HS-27A (cell line): ENCODE measurements at places on chromosomes 4 and X.

- no peak for DNase-seq
Observed at GRCh38 chrX:65034292-65034667, 58.0 kb upstream of the ZC4H2 start.

DNA sequence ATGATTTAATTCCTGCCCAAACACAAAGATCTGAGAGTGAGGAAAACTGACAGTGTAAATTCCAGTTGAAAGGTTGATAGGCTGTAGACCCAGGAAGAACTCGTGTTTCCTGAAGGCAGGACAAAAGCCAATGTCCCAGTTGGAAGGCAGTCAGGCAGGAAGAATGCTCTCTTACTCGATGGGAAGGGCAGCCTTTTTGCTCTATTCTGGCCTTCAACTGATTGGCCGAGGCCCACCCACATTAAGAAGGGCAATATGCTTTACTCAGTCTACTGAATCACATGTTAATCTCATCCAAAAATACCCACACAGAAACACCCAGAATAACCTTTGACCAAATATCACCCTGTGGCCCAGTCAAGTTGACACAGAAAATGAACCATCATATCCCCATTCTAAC lies 45.3 kb upstream of the SOD3 start:
- no peak for DNase-seq

DNA sequence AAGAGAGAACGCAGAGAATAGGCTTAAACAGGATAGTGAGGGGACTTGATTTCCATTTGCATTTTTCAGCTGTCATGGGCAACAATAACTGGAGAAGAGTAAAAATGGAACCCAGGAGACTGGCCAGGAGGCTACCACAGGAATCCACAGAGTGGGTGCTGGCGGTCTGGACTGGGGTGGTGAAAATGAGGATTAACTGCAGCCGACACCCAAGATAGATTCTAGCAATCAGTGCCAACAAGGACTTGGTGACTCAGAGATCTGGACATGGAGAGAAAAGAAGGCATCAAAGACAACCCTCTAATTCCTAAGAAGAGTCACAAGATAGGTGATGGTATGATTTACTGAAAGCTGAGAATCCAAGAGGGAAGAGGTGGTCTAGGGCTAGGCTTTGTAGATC lies 102.8 kb downstream of the ATP8A1 start:
- DNase-seq, result no peak

DNA sequence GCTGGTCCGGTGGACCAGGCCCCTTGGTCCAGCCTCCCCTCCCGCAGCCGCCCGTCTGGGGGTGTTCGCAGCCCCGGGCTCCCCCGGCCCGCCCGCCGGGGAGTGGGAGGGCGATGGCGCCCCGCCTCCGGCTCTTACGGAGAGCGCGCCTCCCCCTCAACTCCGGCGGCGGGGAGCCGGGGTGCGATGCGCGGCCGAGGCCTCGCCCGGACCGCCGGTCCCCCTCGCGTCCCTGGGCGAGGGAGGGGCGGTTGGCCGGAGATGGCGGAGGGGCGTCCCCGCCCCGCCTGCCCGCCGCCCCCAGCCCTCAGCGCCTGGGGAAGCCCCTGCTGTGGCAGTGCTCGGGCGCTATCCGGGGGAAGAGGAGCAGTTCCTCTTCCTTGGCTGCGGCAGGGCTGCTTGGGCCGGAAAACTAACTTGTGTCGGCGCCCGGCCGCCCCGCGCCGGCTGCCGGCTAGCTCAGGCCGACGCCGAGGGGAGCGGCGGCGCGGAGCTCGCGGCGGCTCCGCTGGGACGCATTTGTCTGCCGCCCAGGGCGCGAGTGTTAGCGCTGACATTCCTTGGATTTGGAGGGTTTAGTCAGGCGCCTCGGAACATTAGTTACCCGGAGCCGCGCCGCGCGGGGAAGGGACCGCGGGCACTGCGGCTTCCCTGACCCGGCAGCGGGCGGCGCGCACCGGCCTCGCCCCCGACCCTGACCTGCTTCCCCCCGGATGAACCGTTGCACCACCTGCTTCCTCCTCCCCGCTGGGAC lies 994 bp downstream of the GALNT7 start:
- DNase-seq, result no peak

DNA sequence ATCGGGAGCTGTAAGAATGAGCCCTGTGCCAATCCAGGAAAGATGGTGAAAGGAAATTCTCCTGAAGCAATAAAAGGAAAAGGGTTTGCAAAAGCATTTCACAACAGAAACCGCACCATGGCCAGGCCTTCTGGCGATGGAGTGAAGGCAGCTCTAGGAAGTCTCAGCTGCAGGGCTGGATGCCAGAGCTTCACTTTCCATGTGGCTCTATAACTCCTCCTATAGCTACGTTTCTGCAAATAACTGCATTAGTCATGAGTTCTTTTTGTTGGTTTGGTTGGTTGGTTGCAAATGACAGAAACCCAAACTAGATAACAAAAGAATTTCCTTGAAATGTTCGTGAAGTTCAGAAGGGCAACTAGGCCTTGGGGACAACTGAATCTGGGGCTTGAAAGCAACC lies 84.6 kb downstream of the RELL1 start:
- DNase-seq, result no peak

DNA sequence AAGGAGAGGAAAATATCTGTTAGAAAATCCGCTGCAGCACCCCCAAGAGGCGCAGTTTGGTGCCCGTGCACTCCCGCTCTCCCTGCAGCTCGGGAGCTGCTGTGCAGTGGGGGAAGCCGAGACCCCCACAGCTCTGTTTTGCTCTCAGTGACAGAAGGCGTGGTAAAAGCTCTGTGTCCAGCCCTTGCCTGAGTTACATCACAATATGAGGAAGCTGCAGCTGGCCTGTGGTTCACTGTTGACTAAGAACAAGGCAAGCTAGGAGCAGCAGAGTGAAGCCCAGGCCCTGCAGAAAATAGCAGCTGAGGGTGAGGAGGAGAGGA lies 88.5 kb upstream of the ADRA2C start:
- DNase-seq, result no peak

GRCh38 chrX:108537005-108537404 lies 97.4 kb downstream of the COL4A5 start:
- DNase-seq, result no peak

DNA sequence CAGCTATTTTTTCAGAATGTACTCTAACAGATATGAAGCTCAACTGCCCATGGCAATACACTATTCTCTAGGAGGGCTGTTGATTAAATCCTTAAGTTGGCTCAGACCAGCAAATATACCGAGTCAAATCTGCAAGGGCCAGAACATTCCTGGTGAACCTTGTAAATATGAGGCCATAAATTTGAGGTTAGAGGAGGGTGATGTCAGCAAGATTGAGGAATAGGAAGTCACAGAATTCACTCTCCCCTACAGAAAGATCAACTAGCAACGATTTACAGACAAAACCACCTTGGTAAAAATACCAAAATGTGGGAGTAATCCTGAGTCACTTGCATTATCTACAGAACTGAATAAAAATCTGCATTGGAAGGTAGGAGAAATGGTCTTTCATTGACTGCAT lies 399.3 kb downstream of the GPM6A start:
- no peak for DNase-seq

DNA sequence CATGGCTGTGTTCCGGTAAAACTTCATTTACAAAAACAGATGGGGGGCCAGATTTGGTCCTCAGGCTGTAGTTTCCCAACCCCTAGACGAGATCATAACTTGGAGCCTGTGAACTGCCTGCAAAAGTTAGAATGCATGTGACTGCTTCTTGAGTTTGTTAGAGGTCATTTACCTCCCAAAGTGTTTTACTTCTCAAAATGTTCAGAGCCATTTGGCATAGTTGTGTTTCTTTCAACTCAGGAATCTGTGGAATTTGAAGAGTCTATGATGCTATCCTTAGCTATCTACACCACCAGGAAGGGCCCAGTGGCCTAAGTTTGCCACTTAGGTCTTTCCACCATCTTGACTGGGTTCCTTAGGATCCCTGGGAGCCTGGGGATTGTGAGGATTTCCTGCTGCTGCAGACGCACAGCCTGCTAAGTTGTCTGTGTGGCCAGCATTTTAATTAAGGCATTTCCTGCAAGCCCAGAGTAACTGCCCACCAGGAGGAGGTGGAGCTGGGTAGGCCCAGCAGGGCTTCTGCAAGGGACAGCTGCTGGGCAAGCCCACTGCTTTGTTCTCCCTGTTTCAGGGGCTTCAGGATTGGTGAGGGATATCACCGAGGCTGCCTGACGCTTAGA lies 53.1 kb downstream of the CCNI start:
- peak; percentile 53 for DNase-seq

- DNase-seq, result no peak
Observed at GRCh38 chrX:38726612-38727011, 74.6 kb upstream of the MID1IP1 start.

- DNase-seq, result no peak
Observed at GRCh38 chr4:1285790-1286553, 3.7 kb upstream of the MAEA start.

DNA sequence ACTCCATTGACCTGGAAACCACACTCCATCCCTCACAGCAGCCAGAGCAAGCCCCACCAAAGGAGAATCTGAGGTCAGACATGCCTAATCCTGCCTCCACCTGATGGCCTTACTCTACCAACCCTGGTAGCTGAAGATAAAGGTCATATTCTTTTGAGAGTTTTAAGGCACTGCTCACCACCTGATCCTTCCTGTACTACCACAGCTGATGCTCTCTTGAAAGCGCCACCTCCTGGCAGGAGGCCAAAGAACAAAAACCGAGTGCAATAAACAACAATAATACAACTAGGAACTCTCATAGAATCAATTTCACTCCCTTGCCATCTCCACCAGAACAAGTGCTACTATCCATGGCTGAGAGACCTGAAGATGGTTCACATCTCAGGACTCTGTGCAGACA lies 301.6 kb downstream of the NAF1 start:
- DNase-seq, result no peak

GRCh38 chrX:109684136-109684535 lies 48.9 kb downstream of the ACSL4 start:
- DNase-seq, result no peak

- DNase-seq, result no peak
Observed at GRCh38 chr4:48499551-48500066, 9.6 kb downstream of the ZAR1 start.

- peak; percentile 72 for DNase-seq
Observed at GRCh38 chr4:118765399-118765798, 70.5 kb downstream of the SEC24D start.

GRCh38 chr4:121148000-121148399 lies 16.1 kb downstream of the TNIP3 start:
- DNase-seq, result no peak

DNA sequence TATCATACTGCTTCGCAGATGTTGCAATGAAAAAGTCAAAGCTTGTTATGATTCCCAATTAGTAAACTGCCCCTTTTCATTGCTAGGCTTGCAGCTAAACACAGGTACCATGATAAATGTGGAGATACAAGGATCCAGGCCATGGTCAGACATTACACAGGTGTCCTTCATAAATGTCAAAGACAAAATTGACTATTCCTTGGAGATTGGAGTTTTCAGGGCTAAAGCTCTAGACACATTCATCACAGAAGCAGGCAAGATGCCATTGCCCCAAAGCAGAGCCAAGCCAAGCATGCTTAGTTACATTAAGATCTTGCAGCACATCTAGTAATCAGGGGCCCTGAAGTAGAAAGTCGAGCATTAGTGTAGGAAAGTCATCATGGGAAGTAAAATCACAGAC lies 111.3 kb upstream of the INTU start:
- DNase-seq, result no peak

GRCh38 chr4:74983253-74983635 lies 50.3 kb downstream of the PARM1 start:
- DNase-seq, result no peak

- DNase-seq, result no peak
Observed at GRCh38 chr4:165385126-165385525, 6.3 kb downstream of the CPE start.

DNA sequence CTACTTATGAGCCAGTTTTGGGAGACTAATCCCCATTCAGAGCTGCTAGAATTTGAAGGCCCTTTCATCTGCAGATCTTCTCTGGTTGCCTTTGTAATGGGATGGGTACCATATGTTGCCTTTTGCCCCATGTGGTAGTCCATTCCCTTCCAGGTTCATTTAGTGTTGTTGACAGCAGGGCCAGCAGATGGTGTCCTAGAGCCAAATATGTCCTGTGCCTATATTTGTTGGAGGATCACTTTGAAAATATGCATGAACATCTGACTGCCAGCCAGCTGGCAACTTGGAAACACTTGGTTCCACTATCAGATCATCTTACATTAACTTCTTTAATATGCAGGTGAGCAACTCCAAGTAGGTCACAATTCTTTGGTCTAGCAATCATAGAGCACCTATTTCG lies 30.4 kb downstream of the CFAP299 start:
- peak; percentile 30 for DNase-seq

DNA sequence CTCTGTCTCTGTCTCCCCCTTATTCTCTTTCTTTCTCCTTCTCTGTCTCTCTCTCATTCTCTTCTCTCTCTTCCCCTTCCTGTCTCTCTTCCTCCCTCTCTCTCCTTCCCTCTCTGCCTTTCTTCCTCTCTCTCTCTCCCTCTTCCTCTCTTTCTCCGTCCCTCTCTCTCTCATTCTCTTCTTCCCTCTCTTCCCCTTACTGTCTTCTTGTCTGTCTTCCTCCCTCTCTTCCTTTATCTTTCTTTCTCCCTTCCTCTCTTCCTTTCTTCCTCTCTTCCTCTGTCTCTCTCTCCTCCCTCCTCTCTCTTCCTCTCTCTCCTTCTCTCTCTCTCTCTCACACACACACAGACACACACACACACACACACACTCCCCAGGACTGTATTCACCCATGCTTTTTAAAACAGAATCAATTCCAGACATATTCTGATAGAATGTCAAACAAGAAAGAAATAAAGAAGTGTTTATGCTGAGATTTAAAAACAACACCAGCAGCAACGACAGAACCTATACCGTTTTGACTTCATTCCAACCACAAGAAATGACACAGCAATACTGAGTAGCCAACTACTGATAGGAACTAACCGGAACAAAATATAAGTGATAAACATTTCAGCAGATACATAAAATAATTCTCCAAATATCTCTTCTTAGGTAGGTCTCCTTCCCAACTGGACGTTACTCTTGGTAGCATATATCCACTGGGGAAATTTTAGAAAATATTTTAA lies 296.7 kb downstream of the ASMT start:
- no peak for DNase-seq
